ENCODE measurements at places on chromosomes 12 and 14. TPM values are rescaled to one million over a fixed set of nuclear protein-coding genes. Genes with fewer than 3 reads are reported as not detected.
A peak's percentile ranks its signal among the peaks of the same experiment; 100 is the strongest.

GRCh38 chr14:88269806-88270420, 53.2 kb downstream of the KCNK10 start:
- no peak for ATAC-seq
- no peaks in the 10 kb centered on the region for H3K4me1 ChIP-seq
- no peaks in the 10 kb centered on the region for H3K36me3 ChIP-seq
- no peak overlapping the region for H3K4me3 ChIP-seq
- H3K27me3 ChIP-seq = peaks cover 2% of the 10 kb centered on the region

Gene LPAR5
- total RNA-seq = 0.81 TPM

DNA sequence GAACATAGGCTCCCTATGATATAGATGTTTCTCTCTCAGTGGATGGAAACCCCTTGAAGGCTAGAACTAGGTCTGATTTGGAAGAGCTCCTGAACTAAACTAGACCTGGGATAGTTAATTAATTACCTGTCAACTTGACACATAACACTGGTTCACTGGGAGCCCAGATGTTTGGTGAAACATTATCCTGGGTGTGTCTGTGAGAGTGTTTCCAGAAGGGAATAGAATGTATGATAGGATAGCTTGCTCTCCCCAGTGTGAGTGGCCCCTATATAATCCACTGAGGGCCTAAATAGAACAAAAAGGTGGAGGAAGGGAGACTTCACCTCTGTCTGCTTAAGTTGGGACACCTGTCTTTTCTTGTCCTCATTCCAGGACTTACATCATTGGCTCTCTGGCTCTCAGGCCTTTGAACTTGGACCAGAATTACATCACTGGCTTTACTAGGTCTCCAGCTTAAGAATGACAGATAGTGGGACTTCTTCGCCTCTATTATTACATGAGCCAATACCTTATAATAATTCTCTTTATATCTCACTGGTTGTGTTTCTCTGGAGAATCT, 194.1 kb downstream of the KTN1 start:
- no peak for ATAC-seq
- H3K27ac ChIP-seq = no peak overlapping the region
- H3K27me3 ChIP-seq = no peaks in the 10 kb centered on the region
- no peaks in the 10 kb centered on the region for H3K4me1 ChIP-seq
- H3K36me3 ChIP-seq = no peaks in the 10 kb centered on the region

Gene ZNF891
- total RNA-seq = 5.1 TPM

Gene KRT4
- total RNA-seq = 227 TPM

Gene SCNN1A
- 5.2 TPM for total RNA-seq

DNA sequence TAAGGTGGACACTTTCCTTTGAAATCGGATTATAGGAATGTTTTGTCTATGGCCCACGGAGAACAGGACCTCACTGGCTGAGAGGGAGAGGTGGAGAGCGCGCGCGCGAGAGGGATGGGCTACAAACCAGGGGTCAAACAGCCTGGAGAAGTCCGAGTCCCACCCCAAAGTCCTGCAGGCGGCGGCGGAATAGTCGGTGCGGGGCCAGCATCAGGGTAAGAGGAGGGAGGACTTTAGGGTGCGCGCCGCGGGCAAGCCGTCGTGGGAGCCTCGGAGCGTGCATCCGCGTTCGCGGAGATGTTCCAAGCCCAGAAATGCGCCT, 3.3 kb upstream of the HOXC8 start:
- ATAC-seq = no peak
- H3K36me3 ChIP-seq = no peaks in the 10 kb centered on the region
- no peak overlapping the region for H3K4me3 ChIP-seq
- no peaks in the 10 kb centered on the region for H3K4me1 ChIP-seq
- H3K27ac ChIP-seq = no peak overlapping the region

- H3K36me3 ChIP-seq = peaks cover 5% of the 10 kb centered on the region
- H3K4me1 ChIP-seq = peaks cover 28% of the 10 kb centered on the region
- ATAC-seq = no peak
These were observed 33.3 kb downstream of the BAZ2A start for GRCh38 chr12:56596815-56597214.

GRCh38 chr12:24948757-24949722, at the start of gene BCAT1:
BCAT1 (minus strand) TSS chr12:24949101; CDS start chr12:24948932, 169 bp downstream.
- H3K4me1 ChIP-seq = peaks cover 17% of the 10 kb centered on the region
- H3K36me3 ChIP-seq = no peaks in the 10 kb centered on the region
- peak within 1 kb of the TSS; percentile 55 for H3K4me3 ChIP-seq
- H3K27ac ChIP-seq = peak within 1 kb of the TSS; percentile 6
- H3K27me3 ChIP-seq = peaks cover 16% of the 10 kb centered on the region

Gene AKAP5
- total RNA-seq = 1.9 TPM

DNA sequence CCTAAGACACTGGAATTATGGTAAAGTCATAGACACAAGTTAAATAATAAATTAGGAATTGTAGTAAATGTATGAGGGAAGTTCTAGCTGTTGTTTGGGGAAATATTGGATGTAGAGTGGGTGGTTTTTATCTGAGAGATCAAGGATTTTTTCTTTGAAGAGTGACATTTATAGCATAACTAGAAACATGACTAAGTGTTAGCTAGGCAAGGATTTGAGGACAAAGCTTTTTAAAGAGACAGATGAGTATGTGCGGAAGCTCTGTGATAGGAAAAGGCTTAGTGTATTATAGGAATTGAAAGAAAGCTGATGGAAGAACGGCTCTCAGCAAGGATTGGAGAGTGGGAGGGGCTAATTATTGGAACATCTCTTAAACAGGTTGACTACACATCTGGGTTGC, 24.5 kb downstream of the PDZRN4 start:
- peaks cover 5% of the 10 kb centered on the region for H3K4me1 ChIP-seq
- H3K27ac ChIP-seq = peak overlapping the region; percentile 35
- H3K27me3 ChIP-seq = no peaks in the 10 kb centered on the region
- no peak overlapping the region for H3K4me3 ChIP-seq

GRCh38 chr14:33899723-33900341, 51.0 kb downstream of the EGLN3 start:
- no peaks in the 10 kb centered on the region for H3K27me3 ChIP-seq
- no peak overlapping the region for H3K27ac ChIP-seq
- no peaks in the 10 kb centered on the region for H3K4me1 ChIP-seq

GRCh38 chr14:84871734-84872133, 658.2 kb upstream of the FLRT2 start:
- H3K36me3 ChIP-seq = no peaks in the 10 kb centered on the region
- H3K4me1 ChIP-seq = no peaks in the 10 kb centered on the region
- no peaks in the 10 kb centered on the region for H3K27me3 ChIP-seq
- H3K27ac ChIP-seq = no peak overlapping the region
- ATAC-seq = no peak

DNA sequence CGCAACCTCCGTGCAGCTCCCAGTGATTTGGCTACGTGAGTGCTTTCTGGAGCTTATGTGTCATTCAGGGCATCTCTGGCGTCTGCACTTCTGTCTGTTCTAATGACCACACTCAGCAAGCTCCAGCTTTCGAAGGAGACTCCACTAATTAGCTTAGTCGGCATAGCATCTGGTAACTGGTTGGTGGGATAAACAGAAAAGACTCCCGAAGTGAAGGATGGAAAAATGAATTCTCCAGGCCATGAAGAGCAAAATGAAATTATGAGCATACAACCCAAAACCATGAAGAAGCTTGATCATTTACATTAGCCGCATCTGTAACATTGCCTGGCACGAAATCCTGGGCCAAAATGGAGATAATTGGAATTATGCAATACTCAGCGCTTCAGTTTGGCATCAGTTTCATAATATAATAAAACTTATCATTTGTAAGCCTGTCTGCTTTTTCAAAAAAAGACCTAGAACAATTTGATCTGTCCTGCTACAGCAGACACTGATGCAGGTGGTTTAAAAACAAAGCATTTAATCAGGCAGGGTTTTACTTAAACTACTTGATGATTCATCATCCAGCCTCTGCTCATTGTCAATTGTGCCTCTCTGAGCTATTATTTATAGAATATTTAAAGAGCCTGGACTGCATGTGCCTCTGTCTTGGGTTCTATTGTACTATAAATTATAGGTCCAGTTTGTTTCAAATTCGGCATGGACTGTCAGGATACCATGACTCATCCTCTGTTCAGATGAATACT, 87.4 kb downstream of the SYT1 start:
- no peaks in the 10 kb centered on the region for H3K36me3 ChIP-seq
- H3K4me3 ChIP-seq = no peak overlapping the region
- H3K4me1 ChIP-seq = no peaks in the 10 kb centered on the region
- no peak overlapping the region for H3K27ac ChIP-seq
- no peaks in the 10 kb centered on the region for H3K27me3 ChIP-seq
- ATAC-seq = no peak

DNA sequence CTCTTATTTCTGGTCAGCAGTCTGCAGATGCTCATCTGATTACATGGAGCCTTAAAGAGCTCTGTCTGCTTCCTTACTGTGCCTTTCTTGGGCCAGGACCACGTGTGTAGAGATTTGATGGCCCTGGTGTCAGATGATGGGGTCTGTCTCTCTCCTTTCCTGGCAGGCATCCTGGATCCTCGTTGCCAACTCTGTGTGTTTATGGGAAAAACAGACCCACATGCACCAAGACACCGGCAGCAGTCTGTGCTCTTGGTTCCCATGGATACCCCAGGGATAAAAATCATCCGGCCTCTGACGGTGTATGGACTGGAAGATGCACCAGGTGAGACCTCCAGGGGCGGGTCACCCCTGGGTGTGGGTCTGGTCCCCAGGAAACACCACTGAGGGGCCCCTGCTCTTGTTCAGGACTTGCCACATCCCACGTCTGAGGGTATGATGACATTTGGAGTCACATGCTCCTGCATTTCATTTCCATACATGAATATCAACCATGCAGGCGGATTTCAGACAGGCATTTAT, 18.5 kb upstream of the ALDH2 start:
- ATAC-seq = no peak
- H3K27ac ChIP-seq = no peak overlapping the region
- no peaks in the 10 kb centered on the region for H3K36me3 ChIP-seq
- H3K4me3 ChIP-seq = no peak overlapping the region
- peaks cover 23% of the 10 kb centered on the region for H3K4me1 ChIP-seq

Gene IL26
- not detected for total RNA-seq

GRCh38 chr12:22529281-22530060, 14.9 kb downstream of the C2CD5 start:
- ATAC-seq = no peak
- H3K27me3 ChIP-seq = no peaks in the 10 kb centered on the region
- no peak overlapping the region for H3K4me3 ChIP-seq
- H3K4me1 ChIP-seq = no peaks in the 10 kb centered on the region
- no peak overlapping the region for H3K27ac ChIP-seq

GRCh38 chr12:30269496-30269895, 426.2 kb downstream of the IPO8 start:
- H3K27me3 ChIP-seq = no peaks in the 10 kb centered on the region
- ATAC-seq = no peak
- H3K27ac ChIP-seq = no peak overlapping the region
- H3K4me3 ChIP-seq = no peak overlapping the region
- no peaks in the 10 kb centered on the region for H3K36me3 ChIP-seq

Gene KRT78
- 1.4 TPM for total RNA-seq

DNA sequence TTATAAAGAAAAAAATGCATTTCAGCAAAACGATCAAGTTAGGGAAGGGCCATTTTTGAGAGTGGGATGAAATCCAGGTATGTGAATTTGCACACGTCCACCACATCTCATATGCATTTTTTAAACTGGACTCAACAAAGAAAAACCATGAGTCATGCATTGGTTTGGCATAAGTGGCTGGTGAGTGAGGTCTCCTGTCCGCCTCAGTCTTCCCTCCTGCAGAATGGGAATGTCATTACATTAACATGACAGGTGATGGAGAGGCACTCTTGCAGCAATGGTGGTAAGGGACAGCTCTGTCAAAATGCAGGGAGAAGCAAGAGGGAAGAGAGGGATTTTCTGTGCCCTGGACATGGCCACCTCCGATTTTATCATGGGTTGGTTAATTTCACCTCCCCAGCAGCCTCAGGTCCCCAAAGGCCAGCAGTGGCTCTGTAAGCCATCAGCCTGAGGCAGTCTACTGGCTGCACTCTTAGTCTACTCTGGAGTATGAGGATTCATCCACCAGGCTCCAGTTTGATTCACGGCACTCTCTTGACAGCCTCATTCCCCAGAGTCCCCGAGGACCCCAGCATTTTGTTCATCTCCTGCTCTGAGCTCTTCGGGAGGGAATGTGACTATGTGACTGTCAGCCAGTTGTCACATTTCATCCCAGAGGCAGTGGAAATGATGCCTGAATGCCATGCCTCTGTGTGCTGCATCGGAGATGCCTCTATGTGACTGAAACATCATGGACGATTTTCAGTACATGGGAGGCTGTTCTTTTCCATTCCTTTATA, 17.1 kb upstream of the PWP1 start:
- H3K27me3 ChIP-seq = peaks cover 70% of the 10 kb centered on the region
- H3K36me3 ChIP-seq = no peaks in the 10 kb centered on the region
- no peak overlapping the region for H3K27ac ChIP-seq
- no peaks in the 10 kb centered on the region for H3K4me1 ChIP-seq
- H3K4me3 ChIP-seq = no peak overlapping the region

- H3K27ac ChIP-seq = no peak overlapping the region
- no peak overlapping the region for H3K4me3 ChIP-seq
- no peaks in the 10 kb centered on the region for H3K27me3 ChIP-seq
- ATAC-seq = no peak
- H3K4me1 ChIP-seq = peaks cover 20% of the 10 kb centered on the region
- peaks cover 23% of the 10 kb centered on the region for H3K36me3 ChIP-seq
These were observed 30.7 kb downstream of the ADGRD1 start for GRCh38 chr12:130984183-130985058.

Gene TOGARAM1
- 21.2 TPM for total RNA-seq

Gene PARP2
- total RNA-seq = 9.3 TPM

DNA sequence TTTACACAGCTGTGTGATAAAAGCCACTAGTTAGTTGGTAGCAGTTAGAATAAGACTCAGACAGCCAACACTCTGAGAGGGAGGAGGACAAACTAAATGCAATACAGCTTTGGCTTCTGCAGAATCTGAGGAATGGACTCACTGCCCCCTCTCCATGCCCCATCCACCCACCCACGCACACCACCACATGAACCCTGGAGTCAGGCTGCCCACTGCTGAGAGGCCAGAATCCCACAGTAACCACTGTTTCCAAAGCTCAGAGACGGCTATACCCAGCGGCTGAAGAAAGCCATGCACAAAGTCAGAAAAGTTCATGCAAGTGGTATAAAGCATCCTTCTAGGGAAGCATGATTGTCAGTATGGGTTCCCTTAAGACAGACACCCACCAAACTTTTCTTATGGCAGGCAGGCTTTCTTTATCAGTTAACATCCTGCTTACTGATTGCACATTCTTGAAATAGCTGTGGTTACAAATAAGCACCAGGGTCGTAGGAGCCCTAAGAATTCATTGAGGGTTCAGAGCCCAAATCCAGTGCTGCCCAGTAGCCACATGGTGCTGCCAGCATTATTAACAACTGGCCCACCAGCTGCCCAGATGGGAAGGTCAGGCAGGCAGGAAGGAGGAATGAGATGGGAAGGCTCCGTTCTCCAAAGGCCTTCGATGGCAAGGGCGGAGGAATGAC, 61.5 kb downstream of the NT5DC3 start:
- no peak overlapping the region for H3K4me3 ChIP-seq
- H3K4me1 ChIP-seq = no peaks in the 10 kb centered on the region
- H3K27ac ChIP-seq = no peak overlapping the region
- H3K36me3 ChIP-seq = peaks cover 100% of the 10 kb centered on the region

GRCh38 chr12:115791331-115791730, 486.2 kb downstream of the MED13L start:
- H3K36me3 ChIP-seq = no peaks in the 10 kb centered on the region
- H3K27me3 ChIP-seq = peaks cover 27% of the 10 kb centered on the region
- H3K4me1 ChIP-seq = no peaks in the 10 kb centered on the region
- H3K4me3 ChIP-seq = no peak overlapping the region

All from gastroesophageal sphincter (tissue), 4 donors.